ENCODE measurements at places on chromosomes 5 and 9. TPM values are rescaled to one million over a fixed set of nuclear protein-coding genes. Genes with fewer than 3 reads are reported as not detected.

Gene C5orf58
- total RNA-seq = 1.6 TPM

GRCh38 chr9:86562691-86563090, 208.5 kb upstream of the TUT7 start:
- H3K4me1 ChIP-seq = no peaks in the 10 kb centered on the region
- H3K36me3 ChIP-seq = no peaks in the 10 kb centered on the region
- H3K27ac ChIP-seq = no peak overlapping the region
- H3K4me3 ChIP-seq = no peak overlapping the region

Gene STPG3
- total RNA-seq = not detected

GRCh38 chr5:180353048-180353979, at the start of gene GFPT2:
TSS of gene GFPT2 (minus strand) at chr5:180353336. CDS start at chr5:180353217, 119 bp downstream.
- H3K4me3 ChIP-seq = peak within 1 kb of the TSS; percentile 68
- peaks cover 9% of the 10 kb centered on the region for H3K4me1 ChIP-seq
- H3K27ac ChIP-seq = no peak within 1 kb of the TSS
- peaks cover 19% of the 10 kb centered on the region for H3K27me3 ChIP-seq

GRCh38 chr9:127065592-127065991, 56.8 kb downstream of the ANGPTL2 start:
- no peak overlapping the region for H3K4me3 ChIP-seq
- no peak for DNase-seq
- H3K27me3 ChIP-seq = no peaks in the 10 kb centered on the region

DNA sequence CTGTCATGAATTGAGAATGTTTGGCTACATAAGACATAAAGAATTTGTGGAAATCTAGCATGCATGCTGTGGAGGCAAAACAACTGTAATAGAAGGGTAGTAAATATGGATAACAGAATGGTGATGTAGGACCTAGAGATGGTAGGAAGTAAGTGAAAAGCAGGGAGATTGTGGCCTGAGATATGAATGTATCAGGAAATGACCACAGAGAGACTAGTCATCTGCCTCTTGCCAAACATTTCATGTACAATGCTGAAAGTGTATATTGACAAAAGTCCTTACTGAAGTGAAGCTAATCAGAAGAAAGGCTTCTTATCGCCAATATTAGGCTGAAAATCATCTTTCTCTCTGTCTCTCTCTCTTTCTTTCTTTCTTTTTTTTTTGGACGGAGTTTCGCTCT, 873.1 kb upstream of the CTNND2 start:
- DNase-seq = no peak
- H3K36me3 ChIP-seq = no peaks in the 10 kb centered on the region
- no peak overlapping the region for H3K27ac ChIP-seq
- no peaks in the 10 kb centered on the region for H3K27me3 ChIP-seq

DNA sequence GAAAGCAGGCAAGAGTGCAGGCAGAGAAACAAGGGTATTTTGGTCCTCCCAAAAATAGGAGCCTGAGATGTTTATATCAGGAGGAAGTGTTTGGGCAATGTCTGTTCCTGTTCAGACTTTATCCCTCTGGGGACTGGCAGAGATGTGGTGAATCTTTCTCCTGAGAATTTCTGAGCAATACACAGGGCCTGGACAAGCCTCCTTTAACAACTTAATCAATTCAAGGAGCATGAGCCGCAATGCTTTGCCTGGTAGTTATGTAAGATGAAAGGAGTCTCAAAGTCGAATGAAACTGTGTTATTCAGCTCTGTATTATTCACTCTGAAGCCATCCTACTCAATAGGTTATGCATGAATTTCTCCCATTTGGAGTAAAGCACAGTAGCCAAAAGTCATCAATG, 365.6 kb downstream of the MAN2A1 start:
- no peaks in the 10 kb centered on the region for H3K27me3 ChIP-seq
- no peak for DNase-seq
- no peaks in the 10 kb centered on the region for H3K36me3 ChIP-seq
- peaks cover 11% of the 10 kb centered on the region for H3K4me1 ChIP-seq
- no peak overlapping the region for H3K4me3 ChIP-seq

GRCh38 chr9:90012949-90013348, 408.1 kb downstream of the GADD45G start:
- H3K27me3 ChIP-seq = no peaks in the 10 kb centered on the region
- no peak overlapping the region for H3K4me3 ChIP-seq
- H3K27ac ChIP-seq = no peak overlapping the region

DNA sequence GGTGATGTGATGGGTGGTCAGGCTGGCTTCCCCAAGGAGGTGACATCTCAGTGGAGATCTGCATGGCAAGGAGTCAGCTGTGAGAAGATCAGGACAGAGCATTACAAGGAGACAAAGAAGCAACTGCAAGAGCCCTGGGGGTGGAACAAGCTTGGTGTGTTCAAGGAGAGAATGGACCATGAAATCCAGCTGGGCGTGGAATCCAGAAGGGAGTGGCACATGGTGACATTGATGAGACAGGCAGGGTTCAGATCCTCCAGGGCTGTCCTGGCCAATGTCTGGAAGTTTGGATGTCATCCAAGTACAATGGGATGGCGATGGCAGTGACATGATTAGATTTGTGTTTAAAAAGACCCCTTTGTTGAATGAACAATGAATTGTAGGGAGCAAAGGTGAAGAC, 175.6 kb downstream of the MACROH2A1 start:
- DNase-seq = no peak
- no peaks in the 10 kb centered on the region for H3K36me3 ChIP-seq
- no peaks in the 10 kb centered on the region for H3K4me1 ChIP-seq
- H3K4me3 ChIP-seq = no peak overlapping the region
- H3K27me3 ChIP-seq = no peaks in the 10 kb centered on the region

Gene GNE
- total RNA-seq = 9.3 TPM

GRCh38 chr9:6415266-6415665, 2.3 kb downstream of the UHRF2 start:
- H3K27me3 ChIP-seq = no peaks in the 10 kb centered on the region
- peaks cover 3% of the 10 kb centered on the region for H3K4me1 ChIP-seq
- no peak overlapping the region for H3K27ac ChIP-seq
- 0 out of 2 replicates have a peak overlapping the region, but pooled peaks have one; percentile 97 for H3K4me3 ChIP-seq
- DNase-seq = no peak
- H3K36me3 ChIP-seq = no peaks in the 10 kb centered on the region

Gene PAEP
- total RNA-seq = not detected

DNA sequence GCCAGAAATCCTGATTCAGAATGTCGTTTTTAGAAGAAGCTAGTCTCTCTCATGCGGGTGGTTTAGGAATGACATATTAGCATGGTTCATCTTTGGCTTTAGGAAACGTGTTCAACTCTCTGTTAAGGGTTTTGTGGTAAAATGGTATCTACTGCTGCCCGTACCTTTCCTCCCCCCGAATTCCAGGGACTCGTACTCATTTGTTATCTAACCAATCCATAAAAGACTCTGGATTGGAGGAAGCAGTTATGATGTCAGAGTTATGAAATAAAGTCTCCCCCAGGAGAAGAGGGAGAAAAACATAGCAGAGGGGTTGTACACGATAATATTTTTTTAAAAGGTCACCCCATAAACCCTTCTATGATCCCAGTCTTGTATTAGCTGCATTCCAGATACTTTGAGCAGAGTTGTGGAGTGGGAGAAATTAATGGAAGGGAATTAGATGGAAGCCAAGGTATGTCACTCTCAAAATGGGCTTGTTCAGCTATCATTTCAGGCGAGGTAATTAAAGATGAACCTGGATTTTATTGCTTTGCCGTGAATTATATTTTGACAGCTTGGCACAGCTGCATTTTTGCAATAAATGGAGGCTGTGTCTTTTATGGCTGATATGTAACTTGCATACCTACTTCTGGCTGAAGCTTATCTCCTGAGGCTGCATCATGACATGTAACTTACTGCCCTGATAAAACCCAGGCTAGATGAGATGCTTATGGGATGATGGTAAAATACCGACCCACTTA, 31.3 kb downstream of the RAI14 start:
- no peak overlapping the region for H3K4me3 ChIP-seq
- no peaks in the 10 kb centered on the region for H3K27me3 ChIP-seq
- peaks cover 15% of the 10 kb centered on the region for H3K4me1 ChIP-seq
- no peak overlapping the region for H3K27ac ChIP-seq
- peaks cover 2% of the 10 kb centered on the region for H3K36me3 ChIP-seq
- DNase-seq = no peak

Gene STK32A
- total RNA-seq = 2.5 TPM

Gene SARDH
- 7.3 TPM for total RNA-seq

DNA sequence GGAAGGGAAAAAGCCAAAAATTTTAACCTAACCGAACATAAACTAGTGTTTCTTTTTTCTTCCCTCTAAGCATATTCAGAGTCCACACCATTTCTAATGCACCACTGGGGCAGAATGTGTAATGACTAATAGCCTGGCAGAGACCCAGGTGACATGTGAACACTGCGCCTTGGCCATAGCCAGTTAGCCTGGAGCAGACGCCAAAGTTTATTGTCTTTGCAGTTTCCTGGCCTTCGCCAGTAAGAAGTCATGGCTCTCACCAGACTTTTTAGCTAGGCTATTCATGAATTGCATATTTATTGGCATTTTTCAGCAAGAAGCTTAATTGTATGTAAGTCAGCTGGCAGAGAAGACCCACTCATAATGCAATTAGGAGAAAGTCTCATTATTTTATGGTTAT, 182.8 kb upstream of the SLC27A6 start:
- no peaks in the 10 kb centered on the region for H3K36me3 ChIP-seq
- DNase-seq = no peak
- no peak overlapping the region for H3K27ac ChIP-seq
- H3K4me1 ChIP-seq = no peaks in the 10 kb centered on the region

GRCh38 chr5:163838738-163839137, 333.3 kb downstream of the MAT2B start:
- no peak overlapping the region for H3K27ac ChIP-seq
- DNase-seq = no peak
- no peaks in the 10 kb centered on the region for H3K36me3 ChIP-seq
- H3K4me1 ChIP-seq = no peaks in the 10 kb centered on the region
- H3K4me3 ChIP-seq = no peak overlapping the region

DNA sequence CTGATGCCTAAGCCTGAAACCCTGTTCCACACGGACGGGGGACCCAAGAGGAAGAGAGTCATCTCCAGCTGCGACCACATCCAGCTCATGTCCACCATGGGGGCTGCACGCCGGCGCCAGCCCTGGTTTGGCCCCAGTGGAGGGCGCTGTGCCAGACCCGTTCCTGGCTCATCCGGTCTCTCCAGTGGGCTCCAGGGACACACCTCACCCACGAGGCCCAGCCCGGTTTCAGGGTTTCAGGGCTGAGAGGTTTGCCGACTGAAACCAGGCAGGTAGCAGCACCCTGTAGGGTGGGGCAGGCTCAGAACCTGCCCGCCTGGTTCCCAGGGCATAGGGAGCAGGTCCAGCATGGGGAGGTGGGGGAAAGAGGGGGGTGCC, 71.4 kb upstream of the STXBP1 start:
- H3K27ac ChIP-seq = no peak overlapping the region
- no peak for DNase-seq

- H3K4me3 ChIP-seq = no peak overlapping the region
- H3K36me3 ChIP-seq = no peaks in the 10 kb centered on the region
- H3K27ac ChIP-seq = no peak overlapping the region
- H3K27me3 ChIP-seq = no peaks in the 10 kb centered on the region
- no peaks in the 10 kb centered on the region for H3K4me1 ChIP-seq
Observed at GRCh38 chr5:8908055-8908683, 637.7 kb downstream of the SEMA5A start.

Gene GPRIN1
- total RNA-seq = 12.8 TPM

DNA sequence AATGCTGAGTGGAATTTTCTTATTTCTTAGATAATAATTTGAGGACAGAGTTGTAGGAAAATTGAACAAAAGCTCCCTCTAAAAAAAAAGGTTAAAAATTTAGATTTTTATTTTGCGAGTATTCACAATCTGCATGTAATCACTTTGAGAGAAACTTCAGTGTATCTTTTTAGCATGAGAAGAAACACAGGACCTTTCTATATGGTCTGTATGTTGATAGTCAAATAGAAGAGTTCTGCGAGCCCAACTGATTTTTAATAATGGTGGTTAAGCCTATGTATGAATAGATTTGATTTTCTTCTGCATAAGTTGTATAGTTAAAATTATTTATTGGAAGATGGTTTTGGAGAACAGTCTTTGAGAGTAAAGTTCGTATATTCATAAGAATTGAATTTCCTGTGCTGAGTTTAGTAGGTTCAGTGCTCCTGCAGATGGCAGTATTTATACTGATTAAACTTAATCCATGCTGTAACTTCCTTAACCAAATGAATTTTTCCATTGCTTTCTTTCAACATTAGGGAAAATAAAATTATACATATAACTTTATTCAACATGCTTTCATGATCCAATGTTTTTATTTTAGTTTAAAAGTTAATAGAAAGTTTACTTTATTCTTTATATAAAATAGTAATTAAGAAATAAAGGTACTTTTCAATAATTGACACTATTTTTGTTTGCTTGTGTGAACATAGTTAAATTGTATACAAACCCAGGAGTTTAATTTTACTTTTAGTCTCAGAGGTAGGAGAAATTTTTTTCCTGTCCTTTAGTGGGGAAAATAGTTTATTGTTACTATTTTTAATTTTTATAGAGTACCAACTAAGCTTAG, 19.6 kb downstream of the TCERG1 start:
- no peaks in the 10 kb centered on the region for H3K27me3 ChIP-seq
- H3K36me3 ChIP-seq = peaks cover 85% of the 10 kb centered on the region
- no peak overlapping the region for H3K4me3 ChIP-seq

GRCh38 chr5:133062276-133062675, 10.5 kb downstream of the HSPA4 start:
- no peak for DNase-seq
- H3K27me3 ChIP-seq = no peaks in the 10 kb centered on the region
- peaks cover 7% of the 10 kb centered on the region for H3K36me3 ChIP-seq
- H3K27ac ChIP-seq = no peak overlapping the region
- H3K4me1 ChIP-seq = no peaks in the 10 kb centered on the region

- H3K27ac ChIP-seq = no peak overlapping the region
- no peak overlapping the region for H3K4me3 ChIP-seq
- H3K27me3 ChIP-seq = no peaks in the 10 kb centered on the region
Observed at GRCh38 chr9:107067739-107068416, 204.9 kb downstream of the ZNF462 start.

- DNase-seq = no peak
- no peak overlapping the region for H3K4me3 ChIP-seq
- H3K4me1 ChIP-seq = no peaks in the 10 kb centered on the region
- no peaks in the 10 kb centered on the region for H3K27me3 ChIP-seq
- no peak overlapping the region for H3K27ac ChIP-seq
Observed at GRCh38 chr5:157253547-157253946, 12.4 kb upstream of the CYFIP2 start.

GRCh38 chr9:113220467-113221002, 542 bp downstream of the FKBP15 start:
- peak overlapping the region; percentile 96 for H3K4me3 ChIP-seq
- no peaks in the 10 kb centered on the region for H3K36me3 ChIP-seq
- 0 out of 2 replicates have a peak overlapping the region, but pooled peaks have one; percentile 22 for H3K27ac ChIP-seq

Gene ODF2
- total RNA-seq = 19.9 TPM

- peak overlapping the region; percentile 93 for H3K4me3 ChIP-seq
- no peaks in the 10 kb centered on the region for H3K4me1 ChIP-seq
- H3K27me3 ChIP-seq = no peaks in the 10 kb centered on the region
- no peaks in the 10 kb centered on the region for H3K36me3 ChIP-seq
- no peak for DNase-seq
Observed at GRCh38 chr5:40754381-40755092, 1.2 kb downstream of the TTC33 start.

Gene PCDHGA6
- total RNA-seq = 1.3 TPM

- no peak for DNase-seq
- H3K27me3 ChIP-seq = no peaks in the 10 kb centered on the region
- no peaks in the 10 kb centered on the region for H3K36me3 ChIP-seq
- no peak overlapping the region for H3K4me3 ChIP-seq
Observed at GRCh38 chr5:52864884-52865283, 77.2 kb downstream of the ITGA1 start.

GRCh38 chr5:112146323-112147226, 272.5 kb downstream of the EPB41L4A start:
- H3K27me3 ChIP-seq = no peaks in the 10 kb centered on the region
- H3K4me3 ChIP-seq = no peak overlapping the region
- no peak for DNase-seq
- H3K4me1 ChIP-seq = no peaks in the 10 kb centered on the region

Gene SV2C
- total RNA-seq = 0.24 TPM
